ENCODE measurements at places on chromosomes 11 and 22. TPM values are rescaled to one million over a fixed set of nuclear protein-coding genes. Genes with fewer than 3 reads are reported as not detected.

Gene ZNF408
- total RNA-seq, result 10.7 TPM

Gene PRAME
- total RNA-seq, result not detected

Gene HSPB2
- 0.83 TPM for total RNA-seq

Gene KCNJ5
- 0.94 TPM for total RNA-seq

- no peak for DNase-seq
Observed at GRCh38 chr22:32842486-32842885, 41.0 kb downstream of the TIMP3 start.

GRCh38 chr11:69055598-69056516 is 7.1 kb downstream of the TPCN2 start:
- no peak for DNase-seq

DNA sequence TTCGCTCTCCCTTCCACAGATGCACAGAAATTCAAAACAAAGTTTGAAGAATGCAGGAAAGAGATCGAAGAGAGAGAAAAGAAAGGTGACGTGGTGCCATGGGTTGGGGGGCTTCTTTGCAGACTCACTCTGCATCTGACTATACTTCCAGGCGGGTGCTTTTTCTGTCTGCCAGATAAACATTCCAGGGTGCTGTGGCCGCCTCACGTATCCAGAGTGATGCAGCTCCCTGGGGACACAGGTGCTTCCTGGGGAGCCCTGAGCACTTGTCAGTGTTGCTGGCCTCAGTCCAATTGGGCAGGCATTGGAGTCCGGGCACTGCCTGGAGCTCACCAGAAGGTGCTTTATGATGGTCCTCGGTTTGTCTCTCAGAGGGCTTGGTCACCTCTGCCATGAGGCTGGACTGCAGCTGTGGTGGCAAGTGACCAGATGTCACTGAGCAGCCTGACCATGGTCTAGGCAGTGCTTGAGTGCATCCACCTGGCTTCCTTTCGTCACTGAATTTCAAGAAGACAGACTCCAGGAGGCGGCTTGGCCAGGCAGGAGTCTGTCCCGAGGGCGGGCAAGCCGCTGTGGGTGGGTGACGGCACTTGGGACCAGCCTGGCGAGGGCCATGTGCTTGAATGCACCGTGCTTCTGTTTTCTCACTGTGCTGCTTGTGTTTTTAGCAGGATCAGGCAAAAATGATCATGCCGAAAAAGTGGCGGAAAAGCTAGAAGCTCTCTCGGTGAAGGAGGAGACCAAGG is 5.1 kb upstream of the ZDHHC8 start:
- DNase-seq, result no peak

- DNase-seq, result no peak
Observed at GRCh38 chr11:398826-399225, 4.8 kb downstream of the PKP3 start.

Measured in ureter (tissue), 1 donor.